ENCODE measurements at places on chromosomes 3 and 15.

- DNase-seq: peak; percentile 35
These were observed 48.1 kb downstream of the SETMAR start for GRCh38 chr3:4351164-4351855.

- no peak for DNase-seq
These were observed 327.4 kb downstream of the SHQ1 start for GRCh38 chr3:72520690-72521308.

- no peak for DNase-seq
These were observed 271.5 kb downstream of the TUSC7 start for GRCh38 chr3:116981089-116981488.

DNA sequence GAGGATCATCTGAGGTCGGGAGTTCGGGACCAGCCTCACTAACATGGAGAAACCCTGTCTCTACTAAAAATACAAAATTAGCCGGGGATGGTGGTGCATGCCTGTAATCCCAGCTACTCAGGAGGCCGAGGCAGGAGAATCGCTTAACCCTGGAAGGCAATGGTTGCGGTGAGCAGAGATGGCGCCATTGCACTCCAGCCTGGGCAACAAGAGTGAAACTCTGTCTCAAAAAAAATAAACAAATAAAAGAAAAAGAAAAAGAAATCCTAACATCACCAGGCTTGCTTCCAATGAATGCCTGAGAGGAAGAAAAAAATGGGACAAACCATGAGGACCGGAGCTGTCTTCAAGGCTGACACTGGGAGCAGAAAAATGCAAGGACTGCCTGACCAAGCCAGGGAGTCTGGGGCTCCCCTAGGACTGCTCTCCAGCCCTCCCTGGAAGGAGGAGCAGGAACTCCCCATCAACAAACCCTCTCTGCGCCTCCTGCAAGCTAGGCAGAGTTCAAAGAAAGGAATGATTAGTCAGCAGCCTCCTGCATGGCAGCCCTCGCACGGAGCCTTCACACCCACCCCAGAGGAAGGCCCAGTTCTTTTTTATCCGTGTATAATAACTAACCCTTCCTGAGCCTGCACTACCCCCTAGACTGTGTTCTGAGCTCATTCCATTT, 55.4 kb downstream of the NUP210 start:
- DNase-seq: no peak

GRCh38 chr15:101445562-101446517, 43.7 kb downstream of the PCSK6 start:
- no peak for DNase-seq

DNA sequence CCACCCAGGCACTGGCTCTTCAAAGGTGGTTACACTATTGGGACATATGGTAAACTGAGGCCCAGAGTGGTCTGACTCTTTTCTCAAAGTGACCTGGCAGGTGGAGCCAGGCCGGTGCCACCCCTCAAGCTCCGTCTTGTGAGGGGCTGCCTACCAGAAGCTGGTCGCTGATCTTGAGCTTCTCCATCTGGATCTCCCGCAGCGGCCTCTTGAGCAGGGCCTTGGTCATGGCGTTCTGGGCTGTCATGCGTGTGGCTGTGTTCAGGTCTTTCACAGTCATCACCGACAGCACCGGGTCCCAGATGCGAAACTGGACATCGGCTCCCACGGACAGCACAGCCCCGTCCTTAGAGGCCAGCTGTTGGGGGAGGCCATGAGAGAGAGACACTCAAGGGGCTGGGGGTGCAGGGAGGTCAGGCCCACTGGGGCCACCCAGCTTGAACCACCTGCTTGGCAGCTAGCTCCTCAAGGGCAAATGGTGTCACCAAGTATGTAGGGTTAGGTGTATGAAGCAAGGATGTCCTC, 3.6 kb downstream of the STOML1 start:
- no peak for DNase-seq

GRCh38 chr3:100104442-100104798, 9.9 kb downstream of the FILIP1L start:
- no peak for DNase-seq

- no peak for DNase-seq
These were observed 34.2 kb upstream of the SSUH2 start for GRCh38 chr3:8678751-8679150.

DNA sequence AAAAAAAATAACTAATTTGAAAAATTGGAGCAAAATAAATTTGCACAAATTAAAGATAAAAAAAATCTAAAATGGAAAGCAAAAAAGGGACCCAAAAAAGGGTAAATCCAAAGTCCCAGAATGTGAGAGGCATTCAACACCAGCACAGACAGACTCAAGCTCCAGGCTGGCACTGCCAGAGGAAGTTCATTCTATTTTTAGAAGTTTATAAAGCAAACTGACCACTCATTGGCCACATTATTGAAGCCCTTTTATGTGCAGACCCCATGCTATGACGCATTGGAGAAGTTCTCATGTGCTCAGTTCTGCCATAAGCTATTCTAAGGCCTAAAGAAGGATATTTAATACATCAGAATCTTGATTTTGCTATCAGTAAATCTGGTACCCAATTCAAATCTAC, 17.6 kb upstream of the BOC start:
- no peak for DNase-seq

- no peak for DNase-seq
These were observed 204.7 kb downstream of the EPHA3 start for GRCh38 chr3:89312141-89312540.

- DNase-seq: peak; percentile 99
These were observed at the start of gene ARRDC4 for GRCh38 chr15:97960364-97961066. Gene ARRDC4 (plus strand): TSS chr15:97960703. CDS start chr15:97960862, 159 bp downstream.

DNA sequence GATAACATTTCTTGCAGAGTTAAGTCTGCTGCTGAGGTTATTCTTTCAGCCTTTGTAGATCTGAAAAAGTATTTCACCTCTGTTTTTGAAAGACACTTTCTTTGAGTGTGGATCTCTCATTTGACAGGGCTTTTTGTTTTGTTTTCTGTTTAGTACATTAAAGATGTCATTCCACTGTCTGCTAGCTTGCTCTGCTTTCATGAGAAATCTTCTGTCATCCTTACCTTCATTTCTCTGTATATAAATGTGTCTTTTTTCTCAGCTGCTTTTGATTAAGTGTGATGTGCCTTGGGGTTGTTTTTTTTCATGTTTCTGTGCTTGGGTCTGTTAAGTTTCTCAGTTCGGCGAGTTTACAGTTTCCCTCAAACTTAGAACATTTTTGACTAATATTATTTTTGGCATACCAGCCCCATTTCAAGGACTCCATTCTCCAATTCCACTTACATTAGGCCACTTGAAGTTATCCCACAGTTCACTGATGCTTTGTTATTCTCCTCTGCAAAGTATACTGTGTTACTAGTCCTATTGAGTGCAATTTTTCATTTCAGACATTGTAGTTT, 43.9 kb upstream of the CA12 start:
- DNase-seq: no peak

GRCh38 chr3:183506674-183507320, 48.7 kb downstream of the KLHL6 start:
- DNase-seq: no peak

GRCh38 chr15:79078763-79079410, 11.7 kb downstream of the RASGRF1 start:
- no peak for DNase-seq

- DNase-seq: no peak
These were observed 206.6 kb downstream of the GBE1 start for GRCh38 chr3:81554801-81555200.

- no peak for DNase-seq
These were observed 36.0 kb upstream of the ARPIN start for GRCh38 chr15:89948796-89949195.

- no peak for DNase-seq
These were observed 78.3 kb upstream of the ICE2 start for GRCh38 chr15:60557191-60557618.

GRCh38 chr3:114079761-114080160, 23.2 kb downstream of the QTRT2 start:
- DNase-seq: no peak

- no peak for DNase-seq
These were observed 6.2 kb downstream of the MAP1A start for GRCh38 chr15:43523646-43524045.

- no peak for DNase-seq
These were observed 49.1 kb downstream of the CYP19A1 start for GRCh38 chr15:51289290-51289689.

DNA sequence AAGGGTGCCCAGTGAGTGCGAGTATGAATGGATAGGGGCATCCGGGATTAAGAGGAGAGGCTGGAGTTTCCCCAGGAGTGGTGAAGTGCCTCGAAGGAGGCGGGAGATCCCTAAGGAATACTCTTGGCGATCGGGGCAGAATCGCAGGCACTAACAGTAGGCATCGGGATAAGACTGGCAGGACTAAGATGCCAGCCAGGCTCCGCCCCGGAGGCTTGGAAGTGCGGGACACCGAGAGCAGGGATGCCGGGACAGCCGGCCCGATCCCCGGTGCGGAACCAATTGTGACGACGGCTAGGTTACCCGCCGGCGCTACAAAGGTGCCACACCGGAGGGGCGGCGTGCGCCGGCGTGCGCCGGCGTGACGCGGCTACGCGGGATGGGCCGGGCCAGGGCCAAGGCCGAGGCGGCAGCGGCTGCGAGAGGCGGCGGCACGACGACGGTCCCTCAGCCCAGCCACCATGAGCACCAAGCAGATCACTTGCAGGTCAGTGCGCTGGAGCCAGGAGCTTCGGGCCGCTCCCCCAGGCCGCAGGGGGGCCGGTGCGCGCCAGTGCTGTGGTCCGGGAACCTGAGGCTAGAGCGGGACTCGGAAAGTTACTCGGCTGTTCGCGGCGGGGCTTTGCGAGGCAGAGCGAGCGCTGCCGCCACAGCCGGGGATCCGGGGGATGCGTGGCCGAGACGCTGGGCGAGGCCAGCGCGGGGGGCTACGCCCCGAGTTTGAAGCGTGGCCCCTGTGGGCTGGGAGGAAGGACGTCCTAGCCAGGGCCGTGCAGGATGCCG, at the start of gene MKRN2:
Gene MKRN2 (plus strand): TSS at position 398 of the 783 bp plus-strand sequence. CDS start 64 bp downstream, at position 462.
- DNase-seq: peak; percentile 59

DNA sequence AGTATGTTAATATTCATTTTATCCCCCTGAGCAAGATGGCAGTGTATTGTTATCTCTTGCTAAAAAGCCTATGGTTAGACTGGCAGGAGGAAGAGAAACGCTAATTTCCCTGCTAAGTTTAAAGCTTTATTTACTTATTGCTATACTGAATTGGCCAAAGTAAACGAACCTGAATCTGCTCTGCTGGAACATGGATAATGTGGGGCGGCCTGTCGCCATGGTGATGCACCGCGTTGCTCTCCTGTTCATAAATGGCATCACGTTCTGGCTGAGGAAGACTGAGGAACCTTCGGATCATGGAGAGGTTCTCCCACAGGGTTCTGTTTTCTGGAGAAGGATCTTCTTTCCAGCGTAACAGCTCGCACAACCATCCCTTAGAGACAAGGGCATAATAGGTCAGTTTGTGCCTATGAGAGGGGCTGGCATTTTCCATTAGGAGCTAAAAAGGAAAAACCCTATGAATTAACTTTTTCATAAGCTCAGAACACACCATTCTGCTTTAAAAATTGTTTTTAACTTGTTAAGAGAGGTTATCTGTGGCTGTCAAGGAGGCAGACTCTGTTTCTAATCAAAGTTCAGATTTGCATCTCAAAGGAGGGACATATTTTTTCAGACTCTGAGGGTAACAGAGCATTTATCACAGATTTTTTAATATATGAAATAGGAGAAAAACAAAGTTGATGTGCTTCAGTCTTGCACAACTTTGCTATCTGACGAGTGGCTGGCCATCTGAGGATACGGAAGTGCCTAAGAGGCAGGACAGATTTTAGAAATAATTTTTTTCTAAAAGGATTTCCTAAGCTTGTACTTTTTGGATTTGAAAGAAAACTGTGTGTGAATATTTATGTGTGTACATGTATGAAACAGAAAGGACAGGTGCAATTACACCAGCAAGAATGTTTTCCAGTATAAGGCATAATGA, 73.1 kb downstream of the SATB1 start:
- DNase-seq: no peak

GRCh38 chr3:133883641-133884040, 12.0 kb downstream of the RAB6B start:
- DNase-seq: no peak

GRCh38 chr3:149618151-149619123, 39.4 kb downstream of the WWTR1 start:
- DNase-seq: no peak

GRCh38 chr3:115071601-115072000, 75.5 kb downstream of the ZBTB20 start:
- no peak for DNase-seq

- no peak for DNase-seq
These were observed 174.0 kb downstream of the RAB11A start for GRCh38 chr15:66043264-66043663.

DNA sequence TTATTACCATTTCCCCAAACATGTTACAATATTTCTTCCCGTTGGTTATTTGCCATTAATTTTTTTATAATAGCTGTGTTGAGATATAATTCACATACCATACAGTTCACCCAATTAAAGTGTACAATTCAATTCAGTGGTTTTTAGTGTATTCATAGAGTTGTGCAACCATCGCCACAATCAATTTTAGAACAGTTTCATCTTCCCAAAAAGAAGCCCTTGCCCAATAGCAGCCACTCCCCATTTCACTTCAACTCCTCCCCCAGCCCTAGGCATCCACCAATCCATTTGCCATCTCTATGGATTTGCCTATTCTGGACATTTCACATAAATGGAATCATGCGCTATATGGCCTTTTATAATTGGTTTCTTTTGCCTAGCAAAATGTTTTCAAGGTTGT, 225.1 kb downstream of the EPHB1 start:
- no peak for DNase-seq

- no peak for DNase-seq
These were observed 108.2 kb downstream of the TBL1XR1 start for GRCh38 chr3:177089110-177089509.

- DNase-seq: no peak
These were observed 67.1 kb downstream of the APBA2 start for GRCh38 chr15:28952666-28953491.

DNA sequence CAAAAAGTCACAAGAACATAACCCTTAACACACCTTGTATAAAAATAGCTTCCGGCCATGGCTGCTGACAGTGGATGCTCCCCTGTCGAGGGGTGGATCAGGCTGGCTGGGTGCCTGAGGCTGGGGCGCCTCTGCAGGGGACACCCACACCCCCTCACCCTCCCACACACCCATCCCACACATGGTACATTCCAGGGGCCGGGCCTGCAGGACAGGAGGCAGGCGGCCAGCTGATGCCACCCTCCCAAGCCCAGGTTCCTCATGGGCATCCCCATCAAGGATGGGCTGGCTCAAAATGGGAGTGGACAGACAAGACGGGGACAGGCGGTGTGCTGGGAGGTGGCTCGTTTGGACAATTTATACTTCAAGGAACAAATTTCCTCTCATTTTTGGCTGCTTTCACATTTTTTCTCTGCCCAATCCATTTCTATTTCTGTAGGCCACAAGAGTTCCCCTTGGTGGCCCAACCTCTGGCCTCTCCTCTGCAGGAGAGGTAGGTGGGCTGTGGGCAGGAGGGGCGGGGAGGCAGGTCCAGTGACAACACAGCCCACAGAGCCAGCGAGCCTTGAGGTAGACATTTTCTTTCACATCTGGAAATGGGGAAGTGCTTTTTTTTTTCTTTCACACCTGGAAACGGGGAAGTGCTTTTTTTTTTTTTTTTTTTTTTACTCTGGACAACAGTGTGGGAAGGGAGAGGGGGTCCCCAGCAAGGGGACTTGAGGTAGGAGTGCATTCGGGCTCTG, 23.3 kb downstream of the RNU5B-1 start:
- no peak for DNase-seq

- DNase-seq: no peak
These were observed 47.5 kb downstream of the ALDH1L1 start for GRCh38 chr3:126132751-126133511.

GRCh38 chr15:48754011-48754410, 56.9 kb downstream of the CEP152 start:
- no peak for DNase-seq

Data from stimulated activated CD8-positive, alpha-beta memory T cell treated with anti-CD3 and anti-CD28 coated beads, Interleukin-7, amount 100 ng/mL, for 4 hours (primary cell).